H7 (cell line): ENCODE measurements at places on chromosomes 3 and 15. TPM values are rescaled to one million over a fixed set of nuclear protein-coding genes. Genes with fewer than 3 reads are reported as not detected.

The GOLGA6L22 gene
- total RNA-seq, result not detected in 2 replicates

The CACNA1D gene
- total RNA-seq, result 1.0 TPM in 1 of 2 replicates, not detected in the other

The JMJD7 gene
- 10.7 and 12.3 TPM in 2 replicates for total RNA-seq

The KPNA4 gene
- 23.4 and 26.8 TPM in 2 replicates for total RNA-seq

The CCDC51 gene
- 51.4 and 59.1 TPM in 2 replicates for total RNA-seq

The SLC12A1 gene
- total RNA-seq, result 0.14 and 0.26 TPM in 2 replicates

The CLDN1 gene
- 0.62 and 0.67 TPM in 2 replicates for total RNA-seq

The DTWD1 gene
- total RNA-seq, result 15.0 and 27.2 TPM in 2 replicates

The IL5RA gene
- not detected in 2 replicates for total RNA-seq

The SLC22A14 gene
- 0.03 TPM in 1 of 2 replicates, not detected in the other for total RNA-seq

The BFSP2 gene
- not detected in 2 replicates for total RNA-seq

The RBP2 gene
- not detected in 2 replicates for total RNA-seq

The PRR23B gene
- not detected in 2 replicates for total RNA-seq

The SPINK8 gene
- total RNA-seq, result not detected in 2 replicates

The SLC24A5 gene
- total RNA-seq, result 0.07 and 0.11 TPM in 2 replicates

The MKRN3 gene
- total RNA-seq, result not detected in 2 replicates

The RARB gene
- 0.78 and 2.0 TPM in 2 replicates for total RNA-seq

The HYAL1 gene
- total RNA-seq, result 5.4 and 8.2 TPM in 2 replicates

The VIPR1 gene
- total RNA-seq, result 1.9 and 2.2 TPM in 2 replicates

The SLC28A2 gene
- total RNA-seq, result 0.15 TPM in 1 of 2 replicates, not detected in the other

The FETUB gene
- not detected in 2 replicates for total RNA-seq

The PPM1L gene
- 3.2 and 5.7 TPM in 2 replicates for total RNA-seq
